ENCODE measurements at places on chromosomes 4 and X.

GRCh38 chrX:70079870-70080269 is 17.6 kb downstream of the OTUD6A start:
- DNase-seq = no peak

DNA sequence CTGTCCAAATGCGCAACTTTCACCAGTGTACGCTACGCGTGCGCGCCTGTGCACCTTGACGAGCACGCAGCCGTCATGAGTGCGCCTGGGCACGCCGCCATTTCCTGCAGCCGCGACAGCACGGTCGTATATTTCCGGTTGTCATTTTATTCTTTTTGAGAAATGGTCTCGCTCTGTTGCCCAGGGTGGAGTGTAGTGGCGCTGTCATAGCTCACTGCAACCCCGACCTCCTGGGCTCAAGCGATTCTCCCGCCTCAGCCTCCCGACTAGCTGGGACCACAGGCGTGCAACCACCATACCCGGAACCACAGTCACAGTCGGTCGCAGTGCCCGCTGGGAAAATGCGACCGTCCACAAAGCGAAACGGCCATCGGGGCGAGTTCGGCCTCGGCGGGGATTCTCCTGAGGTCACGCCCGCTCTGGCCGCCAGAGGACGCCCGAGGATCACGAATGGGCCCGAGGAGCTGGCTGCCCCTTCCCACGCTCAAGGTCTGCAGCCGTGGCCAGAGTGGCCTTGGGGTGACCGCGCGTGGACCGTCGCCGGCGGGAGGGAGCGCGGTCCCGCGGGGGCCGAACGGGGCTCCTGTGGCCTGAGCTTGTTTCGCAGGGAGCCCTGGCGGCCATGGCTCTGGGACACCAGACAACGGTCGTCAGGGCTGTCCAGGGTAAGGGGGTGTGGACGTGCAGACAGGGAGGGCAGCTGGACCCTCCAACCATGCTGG is 23.7 kb upstream of the PNMA3 start:
- peak; percentile 72 for DNase-seq

GRCh38 chrX:31178064-31178768 is 106.4 kb upstream of the FTHL17 start:
- no peak for DNase-seq

GRCh38 chr4:127870688-127871087 is 10.0 kb upstream of the PLK4 start:
- no peak for DNase-seq

- DNase-seq = peak; percentile 42
Measured at GRCh38 chr4:38128478-38129459, 168.6 kb downstream of the PTTG2 start.

DNA sequence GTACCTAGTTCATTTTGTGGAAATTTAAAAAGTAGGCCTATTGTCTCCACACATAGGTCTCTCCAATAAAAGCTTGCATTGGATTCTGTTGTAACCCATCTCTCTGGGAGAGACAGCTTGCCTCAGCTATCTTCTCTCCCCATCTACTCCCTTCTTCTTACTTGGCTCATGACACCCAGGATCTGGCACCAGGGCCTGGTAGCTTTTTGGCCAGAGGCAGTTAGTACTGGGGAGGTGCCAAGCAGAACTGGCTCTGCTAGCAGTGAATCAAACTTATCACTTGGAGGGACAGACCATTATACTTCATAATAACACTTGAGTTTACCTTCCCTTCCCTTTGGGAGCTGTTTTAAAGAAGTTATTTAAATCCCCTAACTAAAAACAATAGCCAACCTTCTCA is 31.8 kb downstream of the PLAC1 start:
- no peak for DNase-seq

- DNase-seq = no peak
Measured at GRCh38 chrX:125093852-125094251, 225.8 kb upstream of the TEX13C start.

DNA sequence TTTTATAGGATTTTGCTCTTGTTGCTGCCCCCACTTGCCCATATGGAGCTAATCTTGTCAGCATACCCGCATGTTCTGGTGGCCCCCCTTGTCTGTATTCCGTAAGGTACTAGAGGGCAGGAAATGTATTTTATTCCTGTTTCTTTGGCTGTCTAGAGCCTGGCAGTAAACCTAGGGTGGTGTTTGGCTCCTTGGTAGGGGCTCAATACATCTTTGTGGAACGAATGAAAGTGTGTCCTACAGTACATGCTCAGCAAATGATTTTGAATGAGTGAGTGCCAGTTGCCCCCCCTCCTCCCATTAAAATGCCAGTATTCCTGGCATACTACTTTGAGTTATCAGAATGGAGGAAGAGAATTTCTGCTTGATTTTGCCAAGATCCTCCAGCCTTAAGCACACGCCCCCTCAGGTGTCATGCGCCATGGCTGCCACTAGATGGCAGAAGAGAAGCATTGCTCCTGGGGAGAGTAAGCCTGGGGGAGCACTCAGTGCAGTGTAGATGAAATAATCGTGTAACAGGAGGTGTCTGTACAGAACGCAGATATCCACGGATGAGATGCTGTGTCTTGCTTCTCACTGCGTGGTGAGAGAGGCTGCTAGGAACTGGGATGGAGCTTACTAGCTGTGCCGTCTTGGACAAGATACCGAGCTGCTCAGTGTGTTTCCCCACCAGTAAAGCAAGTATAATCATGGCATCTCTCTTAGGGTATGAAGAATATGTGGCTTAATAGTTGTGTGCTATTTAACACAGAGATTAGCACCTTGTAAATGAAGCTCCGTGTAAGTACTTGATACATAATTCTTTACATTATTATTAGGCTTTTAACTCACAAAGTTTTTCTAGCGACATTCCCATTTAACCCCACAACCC is 17.2 kb upstream of the RNF212 start:
- peak; percentile 56 for DNase-seq

DNA sequence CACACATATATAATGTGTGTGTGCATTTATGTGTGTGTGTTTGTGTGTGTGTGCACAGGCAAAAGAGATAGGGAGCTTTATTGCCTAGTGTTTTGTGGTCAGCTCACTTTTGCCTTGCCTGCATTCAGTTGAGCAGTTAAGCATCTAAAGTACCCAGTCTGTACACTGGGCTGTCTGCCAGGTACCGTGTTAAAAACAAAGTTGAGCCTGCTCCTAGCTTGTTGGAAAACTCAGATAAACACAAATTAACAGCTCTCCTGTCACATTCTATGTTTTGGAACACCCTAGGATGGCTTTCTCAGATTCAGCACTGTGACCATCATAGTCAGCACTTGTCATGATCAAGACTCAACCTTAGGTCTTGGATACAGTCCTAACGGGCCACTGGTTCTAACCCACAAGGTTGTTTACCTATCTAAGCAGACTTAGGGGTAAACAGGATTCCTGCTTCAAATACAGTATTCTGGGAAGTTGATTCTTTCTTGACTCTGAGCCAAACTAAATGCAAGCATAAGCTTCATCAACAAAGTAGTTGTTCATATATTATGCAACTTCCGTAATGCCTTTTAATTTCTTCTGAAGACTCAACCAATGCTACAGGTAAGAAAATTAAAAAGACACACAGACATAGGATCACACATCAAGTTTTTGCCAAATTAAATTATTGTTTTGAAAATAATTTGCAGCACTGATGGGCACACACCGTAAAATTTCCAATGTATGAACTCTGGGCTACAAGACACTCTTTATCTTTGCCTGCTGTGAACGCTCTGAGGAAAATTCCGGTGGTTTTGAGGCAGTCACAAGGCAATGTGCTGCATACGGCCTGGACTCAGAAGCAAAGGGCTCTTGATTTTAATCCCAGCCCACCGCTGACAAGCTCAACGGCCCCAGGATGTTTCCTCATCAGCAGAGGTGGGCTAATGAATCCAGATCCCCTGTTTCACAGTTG is 11.3 kb upstream of the CD99 start:
- no peak for DNase-seq

- DNase-seq = no peak
Measured at GRCh38 chr4:3039706-3040366, 34.5 kb downstream of the HTT-AS start.

GRCh38 chr4:115325836-115326235 is 212.4 kb upstream of the NDST4 start:
- no peak for DNase-seq

DNA sequence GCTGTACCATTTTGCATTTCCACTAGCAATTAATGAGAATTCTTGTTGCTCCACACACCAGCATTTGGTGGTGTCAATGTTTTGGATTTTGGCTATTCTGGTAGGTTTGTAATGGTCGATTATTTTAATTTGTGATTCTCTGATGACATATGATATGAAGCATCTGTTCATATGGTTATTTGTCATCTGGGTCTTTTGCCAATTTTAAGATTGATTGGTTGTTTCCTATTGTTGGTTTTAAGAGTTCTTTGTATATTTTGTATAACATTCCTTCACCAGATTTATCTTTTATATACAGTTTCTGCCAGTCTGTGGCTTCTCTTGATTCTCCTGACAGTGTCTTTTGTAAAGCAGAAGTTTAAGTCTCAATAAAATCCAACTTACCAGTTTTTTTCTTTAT is 18.5 kb upstream of the BDH2 start:
- DNase-seq = no peak

DNA sequence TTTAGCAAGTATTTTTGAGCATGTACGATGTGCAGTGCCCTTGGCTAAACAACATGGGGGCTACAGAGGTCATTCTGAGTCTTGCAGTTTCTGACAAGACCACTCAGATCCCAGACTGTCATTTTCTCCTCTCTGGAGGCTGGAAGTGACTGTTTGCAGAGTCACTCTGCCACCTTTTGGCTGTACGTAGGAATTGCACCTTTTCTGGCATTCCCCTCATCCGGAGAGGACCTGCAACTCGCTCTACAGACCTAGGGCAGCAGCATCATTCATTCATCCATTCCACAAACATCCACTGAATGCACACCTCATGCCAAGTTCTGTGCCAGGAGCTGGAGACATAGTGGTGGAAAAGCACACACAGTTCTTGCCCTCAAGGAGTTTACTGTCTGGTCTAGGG is 160.4 kb upstream of the GPR101 start:
- no peak for DNase-seq

- no peak for DNase-seq
Measured at GRCh38 chr4:175946472-175947116, 119.0 kb upstream of the WDR17 start.

DNA sequence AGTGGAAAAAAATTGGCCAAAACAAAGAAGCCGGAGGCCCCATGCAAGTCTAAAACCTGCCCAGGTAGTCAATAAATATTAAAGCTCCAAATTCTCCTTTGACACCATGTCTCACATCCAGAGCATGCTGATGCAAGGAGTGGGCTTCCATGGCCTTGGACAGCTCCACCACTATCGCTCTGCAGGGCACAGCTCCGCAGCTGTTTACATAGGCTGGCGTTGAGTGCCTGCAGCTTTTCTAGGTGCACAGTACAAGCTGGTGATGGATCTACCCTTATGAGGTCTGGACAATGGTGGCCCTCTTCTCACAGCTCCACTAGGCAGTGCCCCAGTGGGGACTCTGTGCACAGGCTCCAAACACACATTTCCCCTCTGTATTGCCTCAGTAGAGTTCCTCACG is 84.2 kb upstream of the LANCL3 start:
- no peak for DNase-seq

DNA sequence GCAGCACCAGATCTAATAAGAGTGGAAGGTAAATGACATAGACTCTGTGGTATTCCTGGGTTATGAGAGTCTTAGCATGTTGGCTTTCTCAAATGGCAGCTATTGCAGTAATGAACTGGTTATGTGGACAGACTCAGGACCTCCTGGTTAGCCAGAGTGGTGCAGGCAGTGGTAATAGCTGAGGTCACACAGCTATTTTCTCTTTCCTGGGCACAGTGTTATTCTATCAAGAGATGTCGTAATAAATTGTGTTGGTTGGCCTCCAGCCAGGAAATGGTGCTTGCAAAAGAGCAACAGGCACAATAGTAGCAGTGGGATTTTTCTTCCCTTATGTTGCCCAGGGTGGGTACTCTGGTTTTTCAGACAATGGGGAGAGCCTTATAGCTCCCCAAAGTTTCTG is 279.2 kb upstream of the FGF16 start:
- no peak for DNase-seq

DNA sequence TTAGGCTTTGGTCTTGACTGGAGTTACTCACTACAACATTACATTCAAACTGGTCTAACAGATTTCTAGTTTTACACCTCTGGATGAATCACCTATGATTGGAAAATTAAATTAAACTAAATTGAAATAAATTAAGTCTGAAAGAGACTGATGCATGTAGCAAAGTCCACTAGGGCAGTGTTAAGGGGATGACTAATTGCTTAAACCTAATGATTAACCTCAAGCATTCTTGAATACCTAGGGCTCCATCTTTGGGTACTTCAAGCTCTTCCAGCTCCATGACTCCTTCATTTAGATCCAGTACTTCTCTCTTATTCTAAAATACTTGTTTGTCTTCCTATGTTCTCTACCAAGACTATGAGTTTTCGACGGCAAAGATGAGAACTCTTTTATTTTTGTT is 86.8 kb downstream of the SH2D1A start:
- no peak for DNase-seq

DNA sequence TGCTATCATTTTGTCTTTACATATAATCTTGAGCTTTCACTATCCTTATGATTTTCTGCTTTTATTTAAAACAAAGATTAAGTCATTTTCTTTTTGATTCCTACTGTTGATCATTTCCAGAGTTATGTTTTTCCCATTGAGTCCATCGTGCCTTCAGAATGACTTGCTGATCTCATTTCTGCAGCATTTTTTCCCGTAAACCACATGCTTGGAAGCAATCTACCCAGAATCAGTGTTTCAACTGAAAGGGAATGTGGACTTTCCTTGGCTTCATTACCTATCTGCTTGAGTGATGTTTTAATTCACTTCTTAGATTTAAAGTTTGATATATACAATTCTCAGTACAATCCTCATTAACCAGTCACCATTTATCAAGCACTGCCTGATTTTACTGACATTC is 192.4 kb upstream of the FSTL5 start:
- no peak for DNase-seq

DNA sequence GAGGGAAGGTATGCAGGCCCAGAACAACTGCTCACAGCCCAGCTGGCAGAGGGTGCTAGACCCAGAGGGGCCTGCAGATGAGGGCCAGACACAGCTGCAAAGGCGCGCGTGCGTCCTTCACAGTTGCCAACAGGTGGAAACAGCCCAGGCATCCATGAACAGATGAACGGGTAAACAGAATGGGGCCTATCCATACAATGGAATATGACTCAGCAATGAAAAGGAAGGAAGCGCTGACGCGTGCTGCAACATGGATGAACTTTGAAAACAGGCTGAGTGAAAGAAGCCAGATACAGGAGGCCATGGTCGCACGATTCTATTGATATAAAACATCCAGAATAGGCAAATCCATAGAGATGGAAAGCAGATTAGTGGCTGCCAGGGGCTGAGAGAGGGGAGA is 83.1 kb upstream of the DDX3X start:
- no peak for DNase-seq
